ENCODE measurements at places on chromosomes 1 and 21.

DNA sequence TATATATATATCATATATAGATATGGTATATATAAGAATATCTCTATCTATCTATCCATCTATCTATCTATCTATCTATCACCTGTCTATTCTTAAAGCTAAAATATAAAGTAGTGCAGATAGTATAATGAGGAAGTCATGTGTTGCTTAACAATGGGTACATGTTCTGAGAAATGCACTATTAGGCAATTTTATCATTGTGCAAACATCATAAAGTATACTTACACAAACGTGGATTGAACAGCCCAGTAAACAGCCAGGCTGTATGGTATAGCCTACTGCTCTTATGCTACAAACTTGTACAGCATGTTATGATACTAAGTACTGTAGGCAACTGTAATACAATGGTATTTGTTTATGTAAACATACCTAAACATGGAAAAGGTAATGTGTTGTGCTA is 621.0 kb upstream of the NCAM2 start:
- DNase-seq = no peak

- no peak for DNase-seq
Measured at GRCh38 chr1:43395523-43395922, 5.8 kb downstream of the SZT2 start.

- DNase-seq = no peak
Measured at GRCh38 chr1:75855010-75855409, 58.3 kb downstream of the MSH4 start.

DNA sequence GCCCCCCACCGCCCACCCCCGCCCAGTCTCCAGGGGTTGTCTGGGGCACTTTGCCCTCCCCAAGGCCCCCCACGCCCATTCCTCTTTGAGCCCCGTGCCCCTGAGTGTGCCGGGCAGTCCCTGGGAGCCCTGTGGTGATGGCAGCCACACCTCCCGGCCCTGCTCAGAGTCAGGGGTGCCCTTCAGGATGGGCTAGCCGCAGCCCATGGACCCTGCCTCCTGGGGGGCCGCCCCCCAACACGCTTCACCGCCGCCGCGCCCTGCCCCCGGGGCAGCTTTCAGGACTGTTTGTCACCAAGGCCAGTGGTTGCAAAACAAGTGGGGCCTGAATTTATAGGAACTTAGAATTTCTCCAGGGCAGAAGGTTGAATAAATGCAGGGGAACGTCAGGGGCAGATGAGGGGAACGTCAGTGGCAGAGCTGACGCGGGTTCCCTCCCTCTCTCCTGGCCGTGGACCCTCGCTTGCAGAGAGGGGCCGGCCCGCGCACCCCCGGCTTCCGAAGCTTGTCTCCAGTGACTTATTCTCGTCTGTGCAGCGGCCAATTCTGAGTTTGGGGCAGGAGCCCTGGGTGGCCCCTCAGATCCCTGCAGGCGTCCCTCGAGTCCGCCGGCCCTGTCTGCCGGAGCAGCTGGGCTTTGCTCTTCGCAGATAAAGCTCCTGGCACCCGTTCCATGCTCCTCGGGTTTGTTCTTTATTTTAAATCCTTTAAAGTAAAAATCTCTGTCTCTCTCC is 41.2 kb upstream of the ADARB1 start:
- DNase-seq = no peak

GRCh38 chr21:24994717-24995116 is 612.6 kb downstream of the MRPL39 start:
- no peak for DNase-seq

- no peak for DNase-seq
Measured at GRCh38 chr21:42010507-42011495, 641 bp upstream of the ZBTB21 start.

DNA sequence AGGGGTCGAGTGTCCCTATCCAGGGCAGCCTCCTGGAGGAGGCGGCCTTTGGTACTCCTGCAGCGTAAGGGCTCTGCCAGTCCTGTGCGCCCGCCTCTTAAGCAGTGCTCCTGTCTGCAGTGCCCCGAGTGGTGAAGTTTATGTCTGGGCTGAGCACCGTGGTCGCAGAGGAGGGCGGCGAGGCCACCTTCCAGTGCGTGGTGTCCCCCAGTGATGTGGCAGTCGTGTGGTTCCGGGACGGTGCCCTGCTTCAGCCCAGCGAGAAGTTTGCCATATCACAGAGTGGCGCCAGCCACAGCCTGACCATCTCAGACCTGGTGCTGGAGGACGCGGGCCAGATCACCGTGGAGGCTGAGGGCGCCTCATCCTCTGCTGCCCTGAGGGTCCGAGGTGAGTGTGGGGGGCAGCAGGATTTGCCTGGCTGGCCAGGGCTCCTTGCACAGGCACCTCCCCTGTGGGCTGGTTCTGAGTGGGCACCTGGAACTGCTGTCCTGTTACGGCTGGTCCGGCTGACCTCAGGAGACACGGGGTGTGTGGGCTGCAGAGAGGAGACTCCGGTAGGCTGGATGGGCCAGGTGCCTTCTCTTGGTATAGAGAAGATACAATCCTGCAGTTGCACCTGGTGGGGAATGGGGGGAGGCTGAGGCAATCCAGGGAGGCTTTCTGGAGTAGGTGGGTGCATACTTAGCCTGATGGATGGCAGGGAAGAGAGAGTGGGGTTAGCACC is 66.8 kb downstream of the OBSCN start:
- DNase-seq = no peak
